ENCODE measurements at places on chromosomes 3 and 15.

DNA sequence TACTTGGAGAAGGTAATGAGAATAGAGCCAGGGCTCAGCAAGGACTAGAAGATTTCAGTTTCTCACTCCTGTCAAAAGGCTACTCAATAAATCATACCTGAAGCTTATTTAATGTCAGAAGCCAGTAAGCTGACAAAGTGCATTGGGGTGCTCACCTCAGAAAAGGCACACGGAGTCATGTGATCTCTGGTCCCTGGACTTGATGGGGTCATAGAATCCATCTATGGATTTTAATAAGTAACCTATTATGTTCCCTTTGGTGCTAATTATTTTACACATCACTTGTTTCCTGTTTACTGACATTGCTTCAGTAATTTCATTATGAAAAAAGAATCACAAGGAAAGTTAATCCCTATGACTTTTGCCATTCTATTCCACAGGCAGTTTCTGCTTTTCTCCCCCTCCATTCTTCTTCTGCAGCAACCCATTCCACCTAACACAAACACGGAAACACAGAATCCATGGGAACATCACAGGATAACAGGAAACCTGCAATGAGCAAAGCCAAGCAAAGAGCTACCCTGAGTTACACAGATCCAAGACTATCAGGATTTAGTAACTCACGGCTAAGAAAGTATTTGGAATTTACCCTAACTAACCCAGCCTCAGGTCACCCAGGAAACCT lies 159.6 kb downstream of the MEIS2 start:
- DNase-seq: no peak

- DNase-seq: no peak
These were observed 32.1 kb downstream of the KY start for GRCh38 chr3:134618478-134619300.

- DNase-seq: no peak
These were observed 631.5 kb upstream of the NR2F2 start for GRCh38 chr15:95698951-95699350.

GRCh38 chr15:67701669-67702068 lies 123.6 kb upstream of the SKOR1 start:
- no peak for DNase-seq

- no peak for DNase-seq
These were observed 153.5 kb downstream of the RPLP1 start for GRCh38 chr15:69606144-69606543.

DNA sequence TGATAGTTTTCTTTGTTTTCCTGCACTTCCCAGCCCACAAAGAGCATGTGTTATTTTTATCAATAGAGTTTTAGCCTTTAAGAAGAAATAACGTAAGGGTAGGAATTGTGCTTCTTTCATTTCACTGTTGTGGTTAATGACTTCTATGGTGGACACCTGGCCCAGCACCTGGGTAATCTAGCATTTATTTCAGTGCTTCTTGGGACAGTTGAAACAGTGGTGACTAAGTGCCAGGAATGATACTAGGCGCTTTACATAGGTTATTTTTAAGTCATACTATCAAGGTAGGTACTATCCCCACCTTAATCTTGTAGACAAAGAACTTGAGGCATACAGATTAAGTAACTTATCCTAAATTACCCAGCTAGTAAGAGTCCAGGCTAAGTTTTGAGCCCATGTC lies 243.8 kb downstream of the SOX2 start:
- no peak for DNase-seq

DNA sequence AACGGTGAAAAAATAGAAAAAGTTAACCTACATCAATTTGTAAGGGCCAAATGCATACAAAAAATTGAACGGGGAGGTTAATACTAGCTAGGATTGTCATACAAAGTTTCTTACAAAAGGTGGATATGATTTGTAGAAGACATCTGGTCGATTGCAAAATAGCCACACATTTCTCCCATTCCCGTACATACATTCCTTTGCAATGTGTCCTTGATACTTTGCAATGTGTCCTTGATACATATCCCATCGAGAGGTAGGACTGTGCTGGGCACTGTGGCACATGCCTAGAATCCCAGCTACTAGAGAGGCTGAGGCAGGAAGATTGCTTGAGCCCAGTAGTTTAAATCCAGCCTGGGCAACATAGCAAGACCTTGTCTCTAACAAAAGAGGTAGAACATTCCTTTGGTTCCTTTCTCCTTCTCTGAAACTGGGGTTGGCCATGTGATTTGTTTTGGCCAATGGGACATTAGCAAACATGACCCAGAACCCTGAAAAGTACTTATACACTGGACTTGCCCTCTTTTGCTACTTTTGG lies 9.5 kb downstream of the TTBK2 start:
- DNase-seq: no peak

GRCh38 chr3:125141596-125142419 lies 70.7 kb downstream of the SLC12A8 start:
- peak; percentile 60 for DNase-seq

DNA sequence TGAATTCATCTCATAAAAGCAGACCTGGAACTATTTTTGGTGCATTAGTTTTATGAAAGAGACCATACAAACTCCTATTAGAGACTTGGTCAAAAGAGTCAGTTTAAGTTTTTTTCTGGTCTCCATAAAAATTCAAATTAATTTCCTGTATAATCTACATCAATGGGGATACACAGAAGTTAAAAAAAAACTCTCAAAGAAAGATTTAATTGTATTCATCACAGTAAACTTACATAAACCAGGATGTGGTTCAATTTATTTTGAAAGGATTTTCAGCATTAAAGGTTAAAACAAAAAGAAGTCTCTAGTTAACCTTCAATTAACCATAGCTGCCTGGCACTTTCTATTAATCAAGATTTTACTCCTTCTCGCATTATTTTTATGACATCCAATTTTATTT lies 530.3 kb upstream of the KCNMB2 start:
- no peak for DNase-seq
